ENCODE measurements at places on chromosomes 5 and 9.

DNA sequence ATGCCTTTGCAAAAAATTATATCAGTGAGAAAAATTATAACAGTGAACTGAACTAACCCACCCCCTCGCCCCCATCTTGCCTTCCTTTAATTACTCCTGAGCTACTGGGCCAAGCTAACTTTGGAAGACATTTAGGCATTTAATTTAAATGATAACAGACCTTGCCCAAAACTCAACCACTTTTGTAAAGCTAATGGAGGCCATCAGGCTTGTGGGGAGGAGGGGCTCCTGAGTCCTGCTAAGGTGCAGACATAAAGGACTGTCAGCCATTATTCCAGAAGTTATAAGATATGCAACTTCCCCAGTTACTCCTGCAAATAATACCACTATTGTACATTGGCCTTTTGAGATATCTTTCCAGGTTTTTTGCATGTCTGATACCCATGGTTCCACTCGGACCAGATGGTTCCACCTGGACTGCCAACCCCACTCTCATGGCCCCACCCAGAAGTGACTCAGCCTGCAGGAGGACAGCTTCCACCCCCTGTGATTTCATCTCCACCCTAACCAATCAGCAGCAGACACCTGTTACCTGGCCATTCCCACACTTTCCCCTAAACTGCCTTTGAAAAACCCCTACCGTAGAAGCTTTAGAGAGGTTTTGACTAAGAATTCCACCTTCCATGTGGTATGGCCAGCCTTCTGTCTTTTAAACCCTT, 805.4 kb upstream of the CDH6 start:
- no peak for DNase-seq

DNA sequence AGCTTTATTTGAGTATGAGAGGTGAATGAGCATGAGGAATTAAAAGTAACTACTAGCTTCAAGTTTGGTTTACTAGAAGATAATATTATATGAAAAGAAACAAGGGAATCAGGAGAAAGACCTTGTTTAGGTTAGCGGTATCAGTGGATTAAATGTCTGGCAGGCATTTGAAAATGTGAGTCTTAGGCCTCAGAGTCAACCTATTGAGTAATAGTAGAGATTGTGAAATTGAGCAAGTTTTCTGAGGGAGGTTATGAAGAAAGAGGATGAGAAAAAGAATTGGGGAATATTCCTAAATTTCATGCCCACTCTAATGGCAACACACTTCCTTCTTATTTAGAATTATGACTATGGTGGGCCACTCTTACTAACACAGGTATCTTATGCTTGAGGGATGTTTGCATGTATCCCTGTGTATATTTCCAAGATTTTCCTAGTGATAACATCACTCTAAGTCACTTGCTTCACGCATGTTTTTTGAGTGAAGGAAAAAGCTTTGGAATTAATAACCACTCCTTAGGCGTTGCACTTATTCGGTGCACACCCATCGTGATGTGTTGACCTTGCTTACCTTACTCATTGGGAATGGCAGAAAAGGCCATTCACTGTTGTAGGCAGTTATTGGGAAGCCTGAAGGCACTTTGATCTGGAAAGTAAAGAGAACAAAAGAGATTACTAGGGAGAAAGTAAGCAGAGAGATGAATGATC, 8.2 kb upstream of the ELL2 start:
- DNase-seq = no peak

DNA sequence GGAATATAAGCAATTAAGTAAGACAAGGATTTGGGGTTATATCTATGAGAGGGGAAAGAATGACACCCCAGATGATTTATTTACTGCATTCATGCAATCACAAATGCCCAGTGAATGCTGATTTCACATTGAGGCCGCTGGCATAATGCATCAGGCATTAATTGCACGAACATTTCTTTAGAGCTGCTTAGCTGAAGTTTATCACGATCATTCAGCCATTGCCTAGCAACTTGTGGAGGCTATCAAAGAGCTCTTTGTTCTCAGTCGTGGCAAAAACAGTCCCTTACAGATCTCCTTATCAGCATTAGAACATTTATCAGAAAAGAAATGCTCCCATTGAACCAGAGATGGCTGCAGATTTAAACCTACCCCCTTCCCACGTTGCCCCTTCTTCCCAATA, 88.7 kb upstream of the PRRC1 start:
- DNase-seq = no peak

- peak; percentile 94 for DNase-seq
Measured at GRCh38 chr9:84139296-84140070, 158.9 kb downstream of the RMI1 start.

GRCh38 chr5:154518438-154518867, 40.4 kb upstream of the HAND1 start:
- no peak for DNase-seq

GRCh38 chr5:15007646-15008045, 136.1 kb upstream of the ANKH start:
- no peak for DNase-seq

DNA sequence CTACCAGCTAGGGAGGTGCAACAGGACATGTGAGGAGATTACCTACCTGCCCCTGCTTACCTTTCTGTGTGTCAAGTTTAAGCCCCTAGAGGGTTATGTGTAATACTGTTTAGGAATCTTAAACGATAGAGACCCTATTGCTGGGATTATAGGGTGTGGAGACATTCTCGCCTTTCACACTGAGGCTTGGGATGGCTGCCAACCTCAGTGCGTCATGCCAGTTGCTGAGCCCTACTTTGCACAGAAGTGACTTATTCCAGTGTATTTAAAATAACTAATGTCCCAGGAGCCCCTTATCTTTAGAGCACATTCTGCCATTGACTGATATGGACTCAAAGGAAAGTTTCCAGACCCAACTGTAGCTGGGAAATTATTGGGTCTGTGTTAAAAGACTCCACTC, 76.6 kb upstream of the XPA start:
- DNase-seq = no peak

GRCh38 chr5:172762214-172763119, 8.5 kb downstream of the DUSP1 start:
- no peak for DNase-seq

GRCh38 chr5:154157483-154158378, 32.8 kb upstream of the GALNT10 start:
- no peak for DNase-seq

- peak; percentile 75 for DNase-seq
Measured at GRCh38 chr9:123395276-123395688, 39.3 kb downstream of the CRB2 start.

DNA sequence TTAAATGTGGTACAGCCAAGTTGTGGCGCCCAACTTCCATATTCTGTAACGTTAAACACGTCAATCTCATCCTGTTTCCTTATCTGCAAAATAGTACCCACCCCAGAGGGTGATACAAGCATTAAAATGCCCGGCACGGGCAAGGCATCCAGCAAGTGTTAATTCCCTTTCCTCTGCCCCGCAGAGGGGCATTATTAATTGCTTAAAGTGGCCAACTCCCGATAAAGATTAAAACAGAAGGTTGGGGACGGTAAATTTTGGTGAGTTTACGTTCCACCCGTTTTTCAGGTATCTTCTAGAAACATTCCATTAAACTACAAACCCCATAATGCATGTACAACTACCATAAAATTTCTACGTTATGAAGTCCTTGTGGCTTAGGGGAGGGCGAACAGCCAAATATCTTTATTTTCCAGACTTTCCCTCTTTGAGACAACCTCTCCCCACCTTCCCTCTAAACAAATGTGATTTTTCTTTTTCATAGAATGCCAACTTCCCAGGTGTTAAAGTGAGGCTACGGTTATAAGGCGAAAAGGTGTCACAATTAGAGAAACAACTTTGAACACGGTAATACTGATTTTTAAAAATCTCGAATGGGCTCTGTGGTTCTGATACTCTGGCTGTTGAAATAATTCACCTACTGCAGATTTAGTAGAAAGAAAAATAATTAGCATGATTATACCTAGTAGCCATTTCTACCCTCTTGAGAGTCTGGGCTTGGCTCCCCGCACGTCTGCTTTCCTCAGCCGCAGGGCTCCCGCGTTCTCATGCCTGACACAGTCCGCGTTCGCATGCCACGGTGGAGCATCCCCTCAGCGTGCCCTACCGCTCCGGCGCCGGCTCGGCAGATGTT, 1.2 kb upstream of the GPBP1 start:
- no peak for DNase-seq

DNA sequence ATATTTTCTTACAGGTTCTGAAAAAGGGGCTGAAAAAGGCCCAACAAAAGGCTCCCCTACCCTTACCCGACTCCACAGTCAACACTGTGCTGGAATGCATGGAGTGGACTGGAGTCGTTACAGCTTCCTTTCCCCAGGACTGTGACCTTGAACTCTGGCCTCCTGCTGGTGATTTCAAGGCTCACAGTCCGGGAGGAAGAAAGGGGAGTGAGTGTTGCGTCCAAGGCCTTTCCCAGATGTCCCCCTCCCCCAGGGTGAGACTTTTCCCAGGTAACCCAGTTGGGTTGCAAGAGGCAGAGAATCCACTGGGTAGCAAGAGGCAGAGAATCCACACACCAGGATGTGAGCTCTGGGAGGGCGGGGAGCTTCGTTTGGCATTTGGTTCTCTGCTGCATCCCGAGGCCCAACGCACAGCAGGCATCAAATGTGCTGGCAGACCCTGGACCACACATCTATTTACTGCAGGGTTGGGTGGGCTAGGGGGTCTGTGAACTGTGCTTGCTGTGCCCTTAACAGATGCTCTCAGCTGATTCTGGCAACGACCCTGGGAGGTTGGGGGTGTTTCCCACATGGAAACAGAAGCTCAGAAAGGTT, 37.5 kb downstream of the FABP6 start:
- DNase-seq = no peak

DNA sequence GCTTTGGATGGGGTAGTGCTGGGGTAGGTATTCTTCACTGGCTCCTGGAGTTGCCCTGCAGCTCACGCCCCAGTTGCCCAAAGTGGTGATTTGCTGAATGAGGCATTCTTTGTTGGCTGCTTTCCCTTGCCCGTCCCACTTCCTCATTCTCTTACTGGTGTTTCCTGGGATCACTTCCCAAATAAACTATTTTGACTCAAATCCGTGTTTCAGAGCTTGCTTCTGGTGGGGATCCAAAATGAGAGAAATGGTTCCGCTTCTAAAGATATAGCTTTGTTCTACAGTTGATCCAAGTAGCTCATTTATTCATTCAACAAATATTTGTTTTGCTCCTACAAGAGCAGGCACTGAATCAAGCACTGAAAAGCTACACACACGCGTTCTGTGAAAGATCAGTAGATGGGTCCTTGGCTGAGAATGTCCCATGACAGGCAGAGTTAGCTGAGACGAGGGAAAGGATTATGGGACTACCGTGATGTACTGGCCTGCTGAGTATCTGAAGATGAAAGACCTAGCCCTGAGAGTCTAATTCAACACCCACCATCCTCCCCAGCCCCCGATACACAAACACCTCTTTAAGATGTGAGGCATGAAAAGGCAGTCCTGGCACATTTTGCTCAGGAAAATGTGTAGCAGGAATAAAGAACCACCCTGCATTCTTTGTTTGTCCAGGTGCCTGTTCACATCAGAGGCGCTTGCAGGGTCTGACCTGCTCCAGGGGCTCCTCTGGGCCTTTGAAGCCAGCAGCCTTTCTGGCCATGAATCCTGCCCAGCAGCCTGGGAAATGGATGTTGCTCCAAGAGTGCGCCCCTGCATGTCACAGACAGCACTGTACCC, 143.1 kb upstream of the RANBP3L start:
- DNase-seq = no peak

DNA sequence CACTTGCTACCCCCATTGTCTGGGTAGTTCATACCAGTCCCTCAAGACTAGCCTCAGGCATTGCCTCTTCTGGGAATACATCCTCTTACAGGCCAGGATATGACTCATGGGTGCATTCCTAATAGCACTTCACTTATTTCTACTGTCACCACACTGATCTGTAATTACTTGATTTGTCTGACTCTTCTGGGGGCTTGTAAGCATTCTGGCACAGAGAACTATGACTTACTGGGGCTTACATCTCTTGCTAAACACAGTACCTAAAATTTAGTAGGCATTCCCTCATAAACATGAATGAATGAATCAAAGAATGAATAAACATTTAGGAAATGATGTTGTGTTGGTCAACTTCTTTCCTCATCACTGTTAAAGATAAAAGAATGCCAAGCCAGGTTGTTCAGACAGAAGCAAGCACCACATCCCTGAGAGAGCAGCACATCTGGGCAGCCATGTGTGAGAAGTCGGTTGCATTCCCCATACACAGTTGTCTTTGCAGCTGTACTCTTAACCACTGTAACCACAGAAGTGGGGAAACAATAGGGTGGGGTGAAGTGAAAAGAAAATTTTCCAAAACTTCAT, 27.6 kb downstream of the IL7R start:
- DNase-seq = no peak

GRCh38 chr9:124198331-124198730, 59.4 kb upstream of the NEK6 start:
- no peak for DNase-seq

DNA sequence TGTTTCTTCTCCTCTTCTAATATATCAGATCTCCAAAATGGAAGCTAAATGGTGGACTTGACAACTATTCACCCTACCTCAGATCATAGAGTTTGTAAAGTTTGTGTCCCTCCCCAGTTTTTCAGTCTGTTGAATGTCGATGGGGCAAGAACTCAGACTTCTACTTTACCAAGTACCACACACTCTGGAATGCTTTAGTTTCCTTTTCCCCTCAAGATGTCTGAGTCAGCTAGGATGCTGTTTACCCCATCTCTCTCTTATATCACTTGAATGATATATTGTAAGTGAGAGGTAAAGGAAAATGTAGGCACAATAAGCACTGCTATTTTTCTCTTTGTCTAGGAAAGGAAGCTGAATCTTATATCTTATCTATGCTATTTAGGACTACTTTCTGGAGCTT, 25.9 kb upstream of the TAL2 start:
- no peak for DNase-seq

DNA sequence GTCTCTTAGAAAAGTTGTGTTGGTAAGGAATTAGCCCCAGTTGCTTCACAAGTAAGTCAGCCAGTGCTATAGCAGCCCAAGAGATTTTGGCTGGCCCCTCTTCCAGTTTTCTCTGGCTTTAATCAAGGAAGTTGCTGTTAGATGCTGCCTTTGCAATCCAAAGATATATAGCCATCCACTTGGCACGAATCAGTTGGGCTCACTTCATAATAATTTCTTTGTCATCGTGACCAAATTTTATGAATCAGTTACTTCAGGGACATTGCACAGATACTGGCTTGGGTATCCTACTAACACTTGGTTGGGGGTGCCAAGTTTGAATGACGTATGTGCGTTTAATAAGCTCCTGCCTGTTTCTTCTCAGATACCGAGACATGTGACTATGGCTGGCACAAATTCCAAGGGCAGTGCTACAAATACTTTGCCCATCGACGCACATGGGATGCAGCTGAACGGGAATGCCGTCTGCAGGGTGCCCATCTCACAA, 81.5 kb downstream of the VCAN start:
- DNase-seq = no peak

Data from COR-L47 (cell line).